ENCODE measurements at places on chromosomes 2 and 18.

- no peak for DNase-seq
These were observed 88.4 kb upstream of the NRP2 start for GRCh38 chr2:205593891-205594290.

GRCh38 chr2:210475706-210476105 lies 853 bp downstream of the LANCL1 start:
- DNase-seq: no peak

DNA sequence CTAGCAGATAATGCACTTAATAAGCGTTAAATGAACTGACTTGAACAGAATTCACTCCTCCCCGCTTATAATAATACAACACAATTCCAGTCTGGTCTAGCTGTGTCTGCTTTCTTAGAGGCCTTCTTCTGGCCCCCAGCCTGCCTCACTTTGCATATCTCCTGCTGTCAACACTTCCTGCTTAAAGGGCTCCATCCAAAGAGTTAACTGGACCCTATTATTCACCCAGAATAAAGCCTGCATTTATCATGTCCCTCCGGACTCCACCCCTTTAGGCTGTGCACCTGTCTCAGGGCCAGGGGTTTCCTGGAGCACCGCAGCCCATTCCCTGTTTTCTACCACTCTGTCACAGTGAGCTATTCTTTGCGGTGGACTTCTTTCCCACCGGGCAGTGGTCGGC lies 292.8 kb upstream of the FBXO11 start:
- no peak for DNase-seq

- DNase-seq: no peak
These were observed 140.6 kb upstream of the LGALSL start for GRCh38 chr2:64313398-64313723.

GRCh38 chr2:43309935-43310334 lies 83.5 kb upstream of the ZFP36L2 start:
- DNase-seq: no peak

DNA sequence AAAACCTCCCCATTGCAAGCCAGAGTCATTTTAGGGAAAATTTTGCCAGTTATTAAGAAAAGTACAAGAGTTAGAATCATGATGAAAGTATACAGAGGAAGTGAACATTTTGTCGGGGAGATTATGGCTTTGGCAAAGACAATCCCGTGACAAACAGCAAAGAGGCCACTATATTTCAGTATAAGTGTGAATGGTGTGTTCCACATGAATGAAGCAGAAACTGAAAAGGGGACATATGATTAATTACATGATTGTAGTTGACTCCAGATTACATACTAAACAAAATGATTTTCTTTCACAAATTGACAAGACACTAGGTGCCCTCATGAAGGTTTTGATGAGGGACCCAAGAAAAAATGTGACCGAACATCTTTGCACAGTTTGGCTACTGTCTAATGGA lies 42.0 kb downstream of the SP140 start:
- no peak for DNase-seq

GRCh38 chr18:37391156-37391555 lies 174.4 kb downstream of the CELF4 start:
- DNase-seq: no peak
